Activated T-helper 17 cell treated with anti-CD3 and anti-CD28 coated beads, Interleukin-2, amount 50 U/mL, for 72 hours (primary cell): ENCODE measurements at places on chromosomes 1 and 21.

DNA sequence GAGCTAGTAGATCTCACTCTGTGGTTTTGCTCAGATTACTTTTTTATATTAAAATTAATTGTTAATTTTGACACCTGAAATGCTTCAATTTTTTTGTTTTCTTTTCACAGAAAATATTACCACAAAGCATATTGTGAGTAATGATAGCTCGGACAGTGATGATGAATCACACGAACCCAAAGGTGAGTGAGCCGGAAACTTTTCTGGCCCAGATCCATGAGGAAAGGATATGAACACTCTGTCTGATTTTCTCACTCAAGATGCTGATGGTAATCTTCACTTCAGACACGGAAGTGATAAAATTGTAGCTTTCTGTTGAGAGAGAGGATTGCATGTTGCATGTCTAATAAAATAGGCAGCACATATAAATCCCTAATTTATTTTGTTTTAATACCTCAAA is 121.8 kb downstream of the PLA2G4A start:
- ATAC-seq = no peak

DNA sequence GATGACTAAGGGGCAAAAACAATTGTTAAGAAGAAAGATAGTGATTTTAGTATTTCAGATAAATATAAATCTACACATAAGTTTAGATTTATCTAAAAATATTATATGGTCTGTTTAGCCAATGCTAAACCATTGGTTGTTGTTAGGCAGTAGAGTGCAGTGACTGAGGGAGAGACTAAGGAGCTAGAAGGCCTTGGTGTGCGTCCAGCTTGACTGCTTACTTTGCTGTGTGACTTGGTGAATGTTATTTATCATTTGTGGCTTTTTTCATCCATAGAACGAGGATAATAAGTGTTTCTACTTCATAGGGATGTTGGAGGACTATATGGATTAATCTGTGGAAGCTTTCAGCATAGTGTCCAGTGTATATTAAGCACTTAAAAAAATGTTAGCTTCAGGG is 264.7 kb upstream of the C1orf105 start:
- ATAC-seq = no peak

- peak; percentile 62 for ATAC-seq
These were observed 259.3 kb downstream of the SRGAP2C start for GRCh38 chr1:121444096-121444495.

DNA sequence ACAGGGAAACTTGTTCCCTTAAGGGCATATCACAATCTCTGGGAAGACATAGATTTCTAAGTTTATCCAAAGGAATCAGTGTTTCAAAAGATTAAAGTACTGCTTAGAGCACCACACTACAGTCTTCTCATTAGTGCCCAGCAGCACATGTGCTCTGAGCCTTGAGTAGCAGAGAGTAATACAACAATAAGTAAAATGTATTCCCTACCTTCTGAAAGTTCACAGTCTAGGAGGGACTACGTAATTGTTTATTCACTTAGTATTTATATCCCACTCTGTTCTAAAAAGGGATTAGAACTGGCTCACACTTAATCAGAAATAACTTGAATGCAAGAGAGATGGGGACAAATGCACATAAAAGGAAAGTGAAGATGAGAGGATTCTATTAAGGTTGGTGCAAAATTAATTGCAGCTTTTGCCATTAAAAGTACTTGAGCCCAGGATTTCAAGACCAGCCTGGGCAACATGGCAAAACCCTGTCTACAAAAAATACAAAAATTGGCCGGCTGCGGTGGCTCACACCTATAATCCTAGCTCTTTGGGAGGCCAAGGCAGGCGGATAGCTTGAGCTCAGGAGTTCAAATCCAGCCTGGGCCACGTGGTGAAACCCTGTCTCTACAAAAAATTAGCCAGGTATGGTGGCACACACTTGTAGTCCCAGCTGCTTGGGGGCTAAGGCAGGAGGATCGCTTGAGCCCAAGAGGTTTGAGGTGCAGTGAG is 9.0 kb downstream of the SYNC start:
- ATAC-seq = no peak
